ENCODE measurements at places on chromosomes 1 and 21.
A peak's percentile ranks its signal among the peaks of the same experiment; 100 is the strongest.

DNA sequence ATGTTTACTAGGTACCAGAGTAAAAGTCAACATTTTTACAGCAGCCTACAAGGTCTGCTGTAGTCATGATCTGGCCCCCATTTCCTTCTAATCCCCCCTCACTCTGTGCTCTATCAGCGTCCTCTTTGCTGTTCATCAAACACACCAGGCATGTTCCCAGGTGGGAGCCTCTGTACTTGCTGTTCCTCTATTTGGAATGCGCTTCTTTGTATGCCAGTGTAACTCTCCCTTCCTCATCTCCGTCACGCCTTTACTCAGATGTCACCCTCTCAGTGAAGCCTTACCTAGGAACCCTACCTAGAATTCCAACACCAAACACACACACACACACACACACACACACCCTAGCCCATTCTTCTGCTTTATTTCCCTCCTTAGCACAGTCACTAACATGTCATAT lies 21.0 kb downstream of the TP53BP2 start:
- no peak for DNase-seq

GRCh38 chr1:30043256-30043655 lies 680.1 kb downstream of the MATN1 start:
- DNase-seq, result no peak

- DNase-seq, result no peak
Measured at GRCh38 chr1:1130206-1131120, 14.6 kb upstream of the C1orf159 start.

- no peak for DNase-seq
Measured at GRCh38 chr1:226406401-226406881, 1.5 kb downstream of the PARP1 start.

DNA sequence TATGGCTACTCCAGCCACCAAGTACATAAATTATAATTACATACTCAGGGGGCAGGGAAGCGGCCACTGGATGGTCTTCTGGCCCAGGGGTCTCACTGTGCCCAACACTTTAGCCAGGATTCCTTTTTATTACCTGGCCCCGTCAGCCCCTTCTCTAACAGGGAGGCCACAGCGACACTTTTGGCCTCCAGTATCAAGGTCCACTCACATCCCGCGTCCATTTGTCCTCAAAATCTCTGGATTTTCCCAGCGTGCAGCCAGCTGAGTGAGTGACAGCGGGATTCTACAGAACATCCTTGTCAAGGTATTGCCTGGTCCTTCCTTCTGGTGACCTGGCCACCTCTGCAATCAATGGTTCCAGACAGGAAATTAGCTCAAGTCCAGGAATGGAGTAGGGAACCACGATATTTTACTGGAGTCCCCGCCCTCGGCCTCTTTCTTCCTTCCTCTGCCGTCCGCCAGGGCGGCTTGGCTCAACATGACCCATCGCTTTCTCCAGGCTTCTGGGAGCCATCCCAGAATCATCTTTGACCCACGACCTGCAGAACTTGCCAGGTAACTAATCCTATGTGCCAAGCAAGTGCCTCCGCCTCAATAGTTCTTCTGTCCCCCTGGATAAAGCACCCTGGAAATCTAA lies 2.7 kb upstream of the COL6A2 start:
- DNase-seq, result no peak

DNA sequence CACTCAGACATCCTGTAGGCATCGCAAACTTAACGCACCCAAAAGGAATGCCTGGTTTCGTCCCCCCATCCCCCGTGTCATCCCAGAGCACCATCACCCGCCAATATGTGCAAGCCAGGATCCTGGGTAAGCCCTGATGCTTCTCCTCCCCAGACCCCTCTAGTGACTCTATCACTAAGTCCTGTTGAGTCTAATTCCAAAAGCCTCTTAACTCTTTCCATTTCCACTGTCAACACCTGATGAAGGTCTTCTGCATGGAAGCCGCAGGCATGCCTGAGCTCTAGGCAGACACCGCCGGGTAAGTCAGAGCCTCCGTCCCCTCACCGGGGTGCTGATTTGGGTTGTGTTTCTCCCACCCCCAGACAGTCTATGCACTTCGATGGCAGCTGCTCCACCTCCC lies 5.3 kb upstream of the ADARB1 start:
- DNase-seq, result no peak

- DNase-seq, result peak; percentile 20
Measured at GRCh38 chr1:30707412-30708360, 15.7 kb downstream of the MATN1 start.

DNA sequence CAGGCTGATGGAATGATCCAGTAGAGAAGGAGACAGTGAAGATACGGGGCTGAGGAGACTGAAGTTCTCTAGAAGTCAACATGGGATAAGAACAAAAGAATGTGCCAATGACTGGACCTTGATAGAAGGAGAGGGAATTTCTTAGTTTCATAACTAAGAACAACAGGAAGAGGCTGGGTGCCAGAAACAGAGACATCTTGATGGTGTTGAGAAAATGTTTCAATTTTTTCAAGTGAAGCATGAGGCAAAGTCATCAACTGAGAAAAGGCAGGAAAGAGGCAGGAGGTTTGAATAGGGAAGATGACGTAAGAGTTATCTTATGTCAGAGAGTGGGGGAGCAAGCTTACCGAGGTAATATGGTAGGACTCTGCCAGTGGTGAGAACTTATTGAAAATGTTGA lies 80.1 kb downstream of the SPAG17 start:
- no peak for DNase-seq

DNA sequence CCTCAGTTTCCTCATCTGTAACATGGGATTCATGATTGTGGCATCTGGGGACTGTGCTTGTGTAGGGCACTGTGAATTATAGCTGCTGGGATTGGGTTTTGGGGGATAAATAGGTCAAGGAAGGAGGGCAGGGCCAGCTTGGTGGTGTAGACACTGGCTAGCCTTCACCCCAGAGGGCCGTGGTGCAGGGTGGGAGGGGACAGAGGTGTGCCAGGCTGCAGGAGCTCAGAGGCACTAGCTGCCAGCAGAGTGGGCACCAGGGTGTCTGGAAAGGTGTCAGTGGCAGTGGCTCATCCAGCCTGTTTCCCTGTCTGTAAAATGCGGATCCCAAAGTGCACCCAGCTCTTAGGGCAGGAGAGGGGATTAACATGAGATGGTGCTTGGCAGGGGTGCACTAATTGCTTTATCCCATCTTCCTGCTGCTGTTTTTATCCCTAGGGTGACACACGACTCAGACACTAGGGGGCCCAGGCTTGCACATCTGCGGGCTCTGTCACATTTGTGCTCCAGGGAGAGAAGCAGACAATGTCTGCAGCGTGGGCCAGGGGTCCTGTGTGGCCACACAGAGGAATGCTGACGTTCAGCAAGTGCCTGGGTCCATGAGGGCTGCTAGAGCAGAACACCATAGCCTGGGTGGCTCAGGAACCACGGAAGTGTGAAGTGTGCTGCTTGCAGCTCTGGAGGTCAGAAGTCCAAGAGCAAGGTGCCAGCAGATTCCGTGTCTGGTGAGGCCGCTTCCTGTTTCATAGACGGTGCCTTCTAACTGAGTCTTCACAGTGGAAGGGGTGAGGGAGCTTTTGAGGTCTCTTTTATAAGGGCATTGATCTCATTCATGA lies 19.3 kb downstream of the OBSCN start:
- no peak for DNase-seq

DNA sequence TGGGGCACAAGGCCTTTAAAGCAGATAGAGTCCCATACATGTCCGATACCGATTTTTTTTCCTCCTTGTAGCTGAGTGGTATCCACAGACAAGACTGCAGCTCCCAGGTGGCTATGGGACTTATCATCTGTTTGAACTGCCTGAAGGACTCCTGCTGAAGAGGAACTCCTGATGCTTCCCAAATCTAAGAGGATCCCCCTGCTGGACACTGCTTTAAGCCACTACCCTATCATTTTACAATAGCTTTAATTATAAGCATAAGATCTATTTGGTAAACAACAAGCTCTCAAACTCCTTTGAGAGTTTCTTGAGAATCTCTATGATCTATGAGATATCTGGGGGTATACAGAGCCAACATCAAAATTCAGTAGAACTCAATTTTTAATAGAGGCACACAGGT lies 11.7 kb downstream of the NDC1 start:
- DNase-seq, result no peak

- DNase-seq, result no peak
Measured at GRCh38 chr1:46797696-46798470, 963 bp upstream of the CYP4B1 start.

DNA sequence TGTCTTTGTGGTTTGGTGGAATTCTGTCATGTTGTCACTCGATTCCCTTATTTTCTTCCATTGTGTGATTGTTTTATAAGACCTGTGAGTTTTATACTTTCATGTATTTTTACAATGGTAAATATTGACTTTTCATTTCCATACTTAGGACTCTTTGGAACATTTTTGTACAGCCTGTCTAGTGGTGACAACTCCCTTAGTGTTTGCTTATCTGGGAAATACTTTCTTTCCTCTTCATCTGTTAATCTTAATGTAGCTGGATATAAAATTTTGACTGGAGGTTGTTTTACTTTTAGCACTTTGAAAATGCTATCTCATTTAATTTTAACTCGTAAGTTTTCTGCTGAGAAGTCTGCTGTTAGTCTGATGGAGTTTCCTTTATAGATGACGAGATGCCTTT lies 310.5 kb downstream of the NUF2 start:
- no peak for DNase-seq

DNA sequence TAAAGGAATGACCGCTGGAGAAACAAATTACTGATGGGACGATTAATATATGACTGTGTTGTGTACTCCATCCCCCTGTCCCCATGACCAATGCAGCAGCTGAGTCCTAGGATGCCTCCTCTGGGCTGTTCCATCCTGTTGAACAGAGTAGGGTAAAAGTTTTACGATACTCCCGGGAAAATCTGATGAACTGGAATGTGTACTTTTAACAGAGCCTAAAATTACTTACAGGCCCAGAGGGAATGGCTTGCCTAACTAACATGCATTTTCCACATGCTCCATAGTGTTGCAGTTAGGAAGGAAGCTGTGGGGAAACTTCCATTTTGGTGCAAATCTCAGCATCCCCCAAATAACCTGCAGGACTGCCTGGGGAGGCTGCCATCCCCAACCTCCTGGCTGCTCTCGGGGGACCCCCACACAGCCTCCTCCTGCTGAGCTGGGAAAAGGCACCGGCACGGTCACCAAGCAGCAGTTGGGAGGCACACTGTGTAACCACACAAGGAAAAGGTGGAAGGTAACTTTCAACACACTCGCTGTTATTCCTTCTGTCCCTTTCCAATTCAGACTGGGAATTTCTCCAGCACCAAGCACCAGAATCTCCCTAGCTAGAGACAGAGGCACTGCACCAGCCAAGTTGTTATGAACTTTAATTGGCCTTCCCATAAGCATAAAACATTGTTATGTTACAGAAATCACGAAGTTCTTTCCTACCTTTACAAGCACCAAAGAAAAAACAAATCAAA lies 97.2 kb downstream of the BCAR3 start:
- DNase-seq, result no peak

- no peak for DNase-seq
Measured at GRCh38 chr1:5002676-5003075, 348.3 kb downstream of the AJAP1 start.

DNA sequence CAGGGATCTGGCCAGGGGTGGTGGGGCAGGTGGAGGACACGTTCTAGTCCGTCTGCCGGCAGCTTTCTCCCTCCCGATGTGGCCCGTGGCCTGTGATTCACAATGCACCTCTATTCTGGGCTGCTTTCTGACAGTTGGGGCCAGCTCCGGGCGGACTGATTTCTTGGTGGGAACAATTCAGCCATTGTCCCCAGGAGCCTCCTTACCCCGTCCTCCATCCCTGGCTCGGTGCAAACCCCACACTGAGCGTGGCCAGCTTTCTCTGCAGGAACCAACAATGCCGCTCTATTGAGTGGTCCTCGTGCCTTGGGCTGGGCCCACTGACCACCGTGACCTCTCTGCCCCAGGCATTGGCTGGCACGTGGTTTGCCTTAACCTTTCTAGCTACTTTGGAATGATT lies 29.7 kb downstream of the PADI2 start:
- no peak for DNase-seq

- DNase-seq, result no peak
Measured at GRCh38 chr21:21183092-21183491, 184.9 kb downstream of the NCAM2 start.

DNA sequence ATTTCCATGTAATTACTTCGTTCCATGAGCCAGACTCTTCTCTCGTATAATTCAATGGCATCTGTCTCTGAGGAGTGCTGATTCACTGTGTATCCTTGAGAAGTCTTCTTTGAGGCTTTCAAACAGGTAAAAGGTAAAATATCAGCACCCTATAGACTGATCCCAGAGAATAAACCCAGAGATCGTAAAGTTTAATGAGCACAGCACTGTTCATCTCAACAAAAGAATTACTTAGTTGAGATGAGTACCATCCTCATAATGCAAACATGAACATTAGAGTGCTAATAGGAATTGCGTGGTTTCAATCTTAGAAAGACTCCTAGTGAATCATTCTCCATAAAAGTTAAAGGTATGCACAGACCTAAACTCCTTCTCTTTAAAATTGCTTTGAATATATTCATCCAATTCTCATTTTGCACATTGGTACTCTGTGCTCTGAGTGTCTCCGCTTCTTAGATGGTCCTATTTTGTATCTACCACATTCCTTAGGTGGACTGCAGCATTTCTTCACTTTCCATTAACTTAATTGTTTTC lies 97.2 kb downstream of the TBX15 start:
- no peak for DNase-seq

DNA sequence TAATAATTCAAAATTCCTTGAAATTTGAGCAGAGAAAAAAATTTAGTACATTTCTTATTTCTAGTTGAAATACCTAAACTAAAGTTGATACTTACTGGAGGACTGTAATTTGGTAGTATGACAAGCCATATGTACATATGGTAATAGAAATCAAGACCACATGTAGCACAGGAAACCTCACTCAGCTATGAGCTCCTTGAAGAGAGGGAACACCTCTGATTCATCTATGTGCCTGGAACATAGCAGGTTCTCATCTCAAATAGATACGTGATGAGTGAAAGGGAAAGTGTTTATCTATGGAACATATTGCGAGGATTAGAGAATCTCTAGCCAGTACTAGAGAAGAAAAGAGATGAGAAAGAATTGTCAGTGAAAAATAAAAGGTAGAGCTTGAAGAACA lies 47.9 kb upstream of the GNG4 start:
- DNase-seq, result no peak

GRCh38 chr1:211229365-211229759 lies 29.8 kb upstream of the RCOR3 start:
- DNase-seq, result no peak
